Activated T-cell treated with anti-CD3 and anti-CD28 coated beads, Interleukin-2, amount 50 U/mL, for 4 hours (primary cell): ENCODE measurements at places on chromosomes 2 and 18. TPM values are rescaled to one million over a fixed set of nuclear protein-coding genes. Genes with fewer than 3 reads are reported as not detected.

Gene RALBP1
- 31.7 TPM for total RNA-seq

DNA sequence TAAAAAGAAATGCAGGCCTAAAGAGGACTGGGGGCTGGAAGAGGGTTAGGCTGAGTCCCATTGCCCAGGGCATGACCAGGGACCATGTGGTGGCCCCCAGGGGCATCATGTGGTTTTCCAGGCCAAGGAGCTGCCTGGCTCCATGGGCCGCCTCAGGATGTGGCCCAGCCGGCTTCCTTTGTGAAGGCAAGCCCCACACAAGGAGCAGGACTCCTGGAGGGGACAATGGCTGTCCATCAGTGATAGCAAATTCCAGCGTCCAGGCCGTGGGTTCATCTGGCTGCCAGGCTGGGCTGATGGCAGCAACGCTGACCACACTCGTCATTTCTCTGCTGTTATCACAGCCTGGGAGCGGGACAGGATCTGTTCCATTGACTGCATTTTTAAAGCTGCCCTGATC is 82.5 kb downstream of the GBX2 start:
- DNase-seq = no peak

DNA sequence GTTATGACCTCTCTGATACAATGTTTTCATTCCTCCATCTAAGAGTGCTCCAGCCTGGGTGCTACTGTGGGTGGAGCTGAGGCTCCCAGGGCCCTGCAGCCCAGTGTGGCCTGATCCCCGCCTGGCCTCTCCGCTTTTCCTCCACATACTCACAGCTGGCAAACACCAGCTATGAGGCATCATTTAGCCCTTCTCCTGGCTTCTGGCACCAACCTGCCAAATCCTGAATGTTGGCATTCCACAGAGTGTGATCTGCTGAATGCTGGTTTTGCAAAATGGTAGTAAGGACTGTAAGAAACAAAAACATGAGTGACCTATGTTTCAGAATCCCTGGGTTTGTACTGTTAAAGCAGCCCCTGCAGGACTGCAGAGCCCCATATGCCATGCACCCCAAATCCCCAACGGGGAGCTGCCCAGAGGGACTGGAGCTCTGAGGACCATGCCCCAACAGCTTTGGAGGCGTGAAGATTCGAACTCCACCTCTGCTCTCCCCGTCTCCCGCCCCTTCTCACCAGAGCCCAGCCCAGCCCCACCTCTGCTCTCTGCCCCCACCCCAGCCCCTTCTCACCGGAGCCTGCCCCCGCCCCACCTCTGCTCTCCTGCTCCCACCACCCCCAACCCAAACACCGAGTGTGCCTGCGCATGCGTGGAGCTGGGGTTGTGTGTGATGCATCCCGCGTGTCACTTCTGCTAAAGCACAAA is 4.2 kb downstream of the SLC66A2 start:
- DNase-seq = no peak

DNA sequence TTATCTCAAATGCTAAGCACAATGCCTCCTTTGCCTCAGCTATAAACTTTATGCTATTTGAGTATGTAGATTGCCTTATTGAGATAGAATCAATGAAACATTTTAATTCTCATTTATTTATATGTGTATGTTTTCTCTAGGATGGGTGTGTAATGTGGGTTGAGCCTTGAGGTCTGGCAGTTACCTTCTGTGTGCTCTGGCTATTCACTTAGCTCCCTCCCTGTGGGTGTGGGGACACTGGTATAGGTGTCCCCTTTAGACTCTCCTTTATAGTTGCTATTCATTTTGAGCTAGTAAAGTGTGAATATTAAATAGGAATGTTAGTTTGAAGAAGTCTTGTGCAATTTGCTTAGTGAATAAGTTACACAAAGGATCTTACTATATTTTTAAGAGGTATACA is 1.8 kb downstream of the SLC9A4 start:
- DNase-seq = no peak

GRCh38 chr2:45904946-45905631 is 253.6 kb downstream of the PRKCE start:
- no peak for DNase-seq

Gene HRH4
- not detected for total RNA-seq

DNA sequence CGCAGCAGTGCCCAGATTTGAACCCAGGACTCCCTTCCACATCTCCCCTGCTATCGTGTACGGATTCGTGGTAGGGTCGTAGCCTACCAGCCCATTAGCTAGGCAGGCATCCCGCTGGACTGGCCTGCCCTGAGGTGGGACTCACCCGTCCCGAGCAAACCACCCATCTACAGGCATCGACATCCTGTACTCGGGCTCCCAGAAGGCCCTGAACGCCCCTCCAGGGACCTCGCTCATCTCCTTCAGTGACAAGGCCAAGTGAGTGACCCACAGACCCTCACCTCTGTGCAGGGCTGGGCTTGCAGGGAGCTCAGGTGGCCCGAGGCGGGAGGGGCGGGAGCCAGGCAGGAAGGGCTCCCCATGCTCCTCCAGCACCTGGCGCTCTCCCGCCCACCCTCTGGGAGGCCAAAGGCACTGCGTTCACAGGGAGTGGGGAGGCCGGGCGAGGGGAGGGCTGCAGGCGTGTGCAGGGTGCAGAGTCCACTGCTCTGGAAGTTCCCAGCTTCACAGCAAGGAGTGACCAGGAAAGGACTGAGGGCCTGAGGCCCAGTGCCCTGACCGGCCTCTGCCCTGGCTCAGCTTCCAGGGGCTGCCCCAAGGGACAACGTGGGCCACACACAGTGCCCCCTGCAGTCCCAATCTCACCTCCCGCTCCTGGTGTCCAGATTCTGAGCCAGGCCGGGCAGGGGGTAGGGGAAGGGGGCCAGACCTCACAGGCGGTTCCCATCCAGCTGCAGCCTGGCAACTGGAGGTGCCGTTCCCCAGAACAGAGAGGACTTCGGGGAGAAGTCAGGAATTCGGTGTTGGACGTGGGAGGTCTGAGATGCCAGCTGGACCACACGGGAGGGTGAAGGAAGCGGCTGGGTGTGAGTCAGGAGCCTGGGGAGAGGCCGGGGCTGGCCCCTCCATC is 5.4 kb downstream of the AGXT start:
- DNase-seq = no peak

Gene LHCGR
- not detected for total RNA-seq

GRCh38 chr2:217199255-217199630 is 339.4 kb upstream of the TNP1 start:
- no peak for DNase-seq

DNA sequence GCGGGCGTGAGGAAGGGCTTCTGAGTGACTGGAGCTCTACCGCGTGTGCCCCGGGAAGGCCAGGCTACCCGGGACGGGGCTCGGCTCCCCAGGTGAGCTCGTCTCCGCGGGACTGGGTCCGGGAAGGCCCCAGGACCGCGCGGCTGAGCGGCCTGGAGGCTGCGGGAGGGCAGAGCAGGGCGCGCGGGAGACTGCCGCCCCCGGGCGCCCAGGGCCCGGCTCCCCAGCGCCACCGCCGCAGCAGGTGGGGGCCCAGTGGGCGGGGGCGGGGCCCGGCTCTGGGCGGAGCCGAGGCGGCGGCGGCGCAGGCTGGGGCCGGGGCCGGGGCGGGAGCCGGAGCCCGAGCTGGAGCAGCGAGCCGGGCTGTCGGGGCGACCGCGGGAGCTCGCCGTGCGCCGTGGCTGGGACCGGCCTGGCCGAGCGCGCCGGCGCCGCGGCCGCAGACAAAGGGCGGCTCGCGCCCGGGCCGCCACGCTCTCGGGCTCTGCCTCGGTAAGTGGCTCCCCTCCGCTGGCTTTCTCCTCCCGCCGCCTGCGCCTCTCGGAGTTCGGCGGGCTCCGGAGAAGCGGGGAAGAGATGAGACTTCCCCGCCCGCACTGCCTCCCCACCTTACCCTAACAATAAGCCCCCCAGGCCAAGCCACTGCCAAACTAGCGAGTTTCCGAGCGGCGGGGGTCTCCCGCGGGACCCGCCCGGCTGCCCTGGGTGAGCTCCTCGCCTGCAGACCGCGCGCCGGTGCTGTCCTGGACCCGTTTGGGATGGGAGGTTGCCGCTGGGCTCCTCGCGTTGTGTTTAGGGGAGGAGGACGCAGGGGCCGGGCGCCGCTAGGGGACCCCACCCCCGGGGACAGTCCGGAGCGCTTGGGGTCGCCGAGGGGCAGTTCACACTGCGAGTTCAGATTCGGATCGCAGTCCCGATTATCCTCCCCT is at the start of gene MAPK4:
Gene MAPK4 (plus strand): TSS at position 336 of the 929 bp plus-strand sequence. CDS start 103,872 bp downstream, outside the sequence.
- no peak for DNase-seq

DNA sequence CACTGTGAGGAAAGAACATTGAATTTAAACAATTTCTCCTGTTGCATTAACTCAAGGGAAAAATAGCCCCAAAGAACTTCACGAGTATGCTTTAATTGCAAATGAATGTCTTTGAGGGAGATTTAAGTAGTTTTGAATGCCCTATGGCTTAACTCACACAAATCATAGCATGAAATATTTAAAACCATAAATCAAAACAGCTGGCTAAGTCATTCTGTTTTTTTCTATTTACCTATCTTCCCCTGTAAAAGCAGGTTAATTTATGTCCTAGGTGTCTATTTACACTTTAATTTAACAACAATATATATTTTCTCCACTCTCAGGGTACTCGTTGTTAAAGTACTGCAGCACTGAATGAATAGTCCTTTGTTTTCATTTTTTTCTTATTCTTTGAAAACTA is 118.8 kb upstream of the PIEZO2 start:
- DNase-seq = no peak

DNA sequence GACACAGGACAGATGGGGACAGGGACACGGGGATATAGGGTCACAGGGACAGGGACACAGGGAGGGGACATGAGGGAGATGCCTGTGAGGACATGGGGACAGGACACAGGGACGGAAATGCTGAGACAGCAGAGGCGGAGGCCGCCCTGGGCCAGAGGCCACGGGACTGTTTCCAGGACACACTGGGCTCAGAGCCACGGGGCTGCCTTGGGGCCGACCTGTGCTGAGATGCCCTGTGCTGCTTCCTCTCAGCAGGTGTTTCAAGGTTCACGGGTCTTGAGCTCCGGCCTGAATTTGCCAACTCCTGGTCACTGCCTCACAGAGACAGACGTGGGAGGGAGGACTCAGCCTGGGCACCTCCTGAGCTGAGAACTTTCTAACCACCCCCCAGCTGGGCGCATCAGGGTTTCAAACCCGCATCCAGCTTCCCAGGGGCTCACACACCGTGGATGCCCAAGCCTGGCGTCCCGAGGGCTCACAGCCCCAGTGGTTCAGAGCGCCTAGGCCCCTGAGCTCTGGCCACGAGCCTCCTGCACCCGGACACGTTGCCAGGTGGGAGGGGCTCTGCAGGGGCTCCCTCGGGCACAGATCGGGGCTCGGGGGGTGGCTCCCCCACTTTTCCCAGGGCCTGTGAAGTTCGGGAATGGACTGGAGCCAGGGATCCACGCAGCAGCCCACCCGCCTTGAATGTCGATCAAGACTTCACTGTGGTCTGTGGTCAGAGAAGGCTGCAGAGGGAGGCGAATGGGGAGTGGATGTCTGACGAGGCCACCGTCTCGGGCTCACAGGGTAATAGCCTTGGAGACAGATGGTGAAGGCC is 64.1 kb downstream of the SLC66A2 start:
- no peak for DNase-seq

Gene CRYBA2
- total RNA-seq = not detected

- no peak for DNase-seq
Observed at GRCh38 chr2:160246356-160246755, 46.3 kb upstream of the ITGB6 start.

Gene TTLL4
- 53.0 TPM for total RNA-seq

Gene VWC2L
- not detected for total RNA-seq

DNA sequence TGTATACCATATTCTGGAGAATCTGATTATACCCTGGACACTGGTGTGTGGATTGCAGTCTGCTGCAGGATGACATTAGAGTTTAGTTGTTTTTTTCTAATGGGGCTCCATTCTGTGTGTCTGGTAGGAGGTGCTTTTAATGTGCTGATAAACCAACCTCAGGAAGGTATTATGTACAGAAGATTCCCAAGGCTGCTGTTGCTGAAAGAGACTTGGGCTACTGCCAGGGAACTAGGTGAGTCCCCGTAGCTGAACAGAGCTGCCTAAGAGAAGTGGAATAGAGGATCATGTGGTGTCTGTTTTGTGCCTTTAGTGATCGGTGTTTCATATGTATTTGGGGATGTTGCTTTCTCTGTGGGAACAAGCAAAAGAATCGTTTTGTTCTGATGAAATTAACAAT is 16.5 kb downstream of the SPATA3 start:
- DNase-seq = no peak

DNA sequence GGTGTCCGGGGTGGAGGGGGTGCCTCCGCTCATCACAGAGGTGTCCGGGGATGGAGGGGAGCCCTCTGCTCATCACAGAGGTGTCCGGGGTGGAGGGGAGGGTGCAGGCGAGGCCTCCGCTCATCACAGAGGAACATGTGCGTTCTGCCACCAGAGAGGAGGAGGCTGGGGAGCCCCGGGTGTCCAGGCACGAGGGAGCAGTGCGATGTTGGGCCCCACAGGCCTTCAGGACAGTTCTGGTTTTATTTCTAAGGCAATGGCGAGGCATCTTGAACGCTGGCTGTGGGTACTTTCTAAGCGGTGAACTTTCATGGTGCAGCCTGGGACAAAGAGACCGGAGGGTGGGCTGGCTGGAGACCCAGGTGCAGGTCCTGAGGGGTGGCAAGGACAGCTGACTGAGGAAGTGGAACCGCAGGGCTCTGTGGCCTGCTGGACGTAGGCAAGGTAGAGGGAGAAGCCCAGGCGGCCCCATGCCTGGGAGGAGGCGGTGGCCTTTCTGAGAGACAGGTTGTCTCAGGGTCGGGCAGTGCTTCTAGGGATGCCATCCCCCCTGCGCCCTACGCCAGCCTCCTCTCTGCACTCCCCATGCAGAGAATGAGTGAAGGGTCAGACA is 196.6 kb upstream of the SALL3 start:
- no peak for DNase-seq

DNA sequence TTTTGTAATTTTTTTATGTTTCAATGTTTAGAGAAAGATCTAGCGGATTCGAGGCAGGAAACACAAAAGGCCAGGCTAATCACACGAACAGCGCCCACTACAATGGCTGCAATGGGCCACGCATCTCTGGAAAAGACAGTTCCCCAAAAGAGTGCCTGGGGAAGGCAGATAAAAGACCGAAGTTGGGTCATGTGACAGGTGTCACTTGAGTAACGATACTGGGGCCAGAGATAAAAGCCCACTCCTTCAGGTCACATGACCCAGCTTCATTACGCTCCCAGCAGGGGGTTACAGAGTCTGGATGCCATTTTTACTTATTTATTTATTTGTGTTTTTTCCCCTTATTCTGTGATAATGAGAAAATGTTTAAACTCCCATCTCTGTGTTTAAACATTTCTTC is 95.4 kb downstream of the CDK15 start:
- no peak for DNase-seq

DNA sequence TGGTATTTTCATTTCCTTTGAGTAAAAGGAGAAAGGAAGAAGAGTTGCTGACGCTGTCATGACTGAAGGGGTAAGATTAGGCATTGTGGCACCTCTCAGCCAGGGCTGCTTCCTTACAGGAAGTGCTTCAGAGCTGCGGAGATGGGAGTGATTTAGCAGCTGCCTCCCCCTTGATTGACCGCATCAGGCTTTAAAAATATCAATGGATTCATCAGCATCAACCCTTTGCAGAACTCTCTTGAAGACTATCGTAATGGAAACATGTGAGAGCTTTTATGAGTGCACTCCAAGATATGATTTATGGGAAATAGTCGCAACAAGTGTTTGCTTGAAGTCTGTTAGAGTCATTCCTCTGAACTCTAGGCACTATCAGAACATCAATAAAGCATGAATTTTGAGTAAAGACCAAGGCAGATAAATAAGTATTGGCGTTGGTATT is 141.1 kb downstream of the CSRNP3 start:
- DNase-seq = no peak
